ENCODE measurements at places on chromosomes 7 and 10.
A peak's percentile ranks its signal among the peaks of the same experiment; 100 is the strongest.

GRCh38 chr7:126362746-126363145, 890.0 kb downstream of the GRM8 start:
- no peaks in the 10 kb centered on the region for H3K27me3 ChIP-seq
- H3K36me3 ChIP-seq = no peaks in the 10 kb centered on the region
- no peak for DNase-seq
- H3K4me3 ChIP-seq = no peak overlapping the region
- no peaks in the 10 kb centered on the region for H3K4me1 ChIP-seq

DNA sequence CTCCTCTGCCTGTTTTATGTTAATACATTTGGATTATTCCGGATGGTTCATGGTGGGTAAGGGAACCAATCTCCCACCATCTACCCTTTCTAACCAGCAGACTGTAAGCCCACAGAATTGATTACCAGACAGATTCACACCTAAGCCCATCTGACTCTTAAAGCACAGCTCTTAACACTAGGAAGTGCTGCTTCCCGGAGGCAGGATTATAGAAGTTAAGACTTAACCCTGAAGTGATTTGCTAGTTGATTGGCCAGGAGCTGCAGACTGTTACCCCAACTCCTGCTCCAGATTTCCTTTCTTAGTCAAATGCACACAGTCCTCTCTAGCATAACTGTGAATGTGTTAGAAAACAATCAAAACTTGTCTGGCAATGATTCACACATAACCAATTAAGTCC, 221.7 kb downstream of the CDK14 start:
- H3K36me3 ChIP-seq = peaks cover 55% of the 10 kb centered on the region
- peaks cover 48% of the 10 kb centered on the region for H3K4me1 ChIP-seq
- H3K27me3 ChIP-seq = no peaks in the 10 kb centered on the region
- DNase-seq = no peak
- H3K4me3 ChIP-seq = no peak overlapping the region

DNA sequence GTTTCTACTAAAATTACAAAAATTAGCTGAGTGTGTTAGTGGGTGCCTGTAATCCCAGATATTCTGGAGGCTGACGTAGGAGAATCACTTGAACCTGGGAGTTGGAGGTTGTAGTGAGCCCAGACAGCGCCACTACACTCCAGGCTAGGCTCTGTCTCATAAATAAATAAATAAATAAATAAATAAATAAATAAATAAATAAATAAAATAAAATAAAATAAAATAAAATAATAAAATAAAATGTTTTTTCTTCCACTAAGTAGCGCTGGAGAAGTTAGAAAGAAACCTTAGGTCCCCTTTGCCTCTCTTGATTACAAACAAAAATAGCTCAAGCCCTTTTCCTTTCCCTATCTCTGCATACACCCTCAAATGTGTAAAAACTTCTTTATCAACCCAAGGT, 525.9 kb downstream of the IPMK start:
- no peaks in the 10 kb centered on the region for H3K27me3 ChIP-seq
- H3K27ac ChIP-seq = no peak overlapping the region
- H3K4me1 ChIP-seq = no peaks in the 10 kb centered on the region
- no peak overlapping the region for H3K4me3 ChIP-seq

DNA sequence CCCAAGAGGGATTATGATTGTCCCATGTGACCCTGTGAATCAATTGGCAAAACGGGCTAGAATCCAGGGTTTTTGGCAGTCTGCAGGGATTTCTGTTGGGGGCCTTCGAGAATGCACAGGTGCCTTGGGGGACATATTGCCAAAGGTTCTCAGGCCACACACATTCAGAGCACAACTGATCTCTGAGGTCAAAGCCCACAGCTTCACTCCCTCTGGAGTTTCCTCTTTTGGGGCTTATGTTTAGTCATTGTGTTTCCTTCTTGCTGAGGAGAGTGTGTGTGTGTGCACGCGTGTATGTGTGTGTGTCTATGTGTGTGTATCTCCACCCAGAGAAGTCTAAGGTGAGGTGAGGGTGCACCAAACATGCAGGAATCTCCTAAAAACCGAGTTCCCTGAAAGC, 8.8 kb downstream of the PPIF start:
- H3K4me3 ChIP-seq = no peak overlapping the region
- H3K27ac ChIP-seq = peak overlapping the region; percentile 47
- DNase-seq = peak; percentile 32
- H3K27me3 ChIP-seq = no peaks in the 10 kb centered on the region

DNA sequence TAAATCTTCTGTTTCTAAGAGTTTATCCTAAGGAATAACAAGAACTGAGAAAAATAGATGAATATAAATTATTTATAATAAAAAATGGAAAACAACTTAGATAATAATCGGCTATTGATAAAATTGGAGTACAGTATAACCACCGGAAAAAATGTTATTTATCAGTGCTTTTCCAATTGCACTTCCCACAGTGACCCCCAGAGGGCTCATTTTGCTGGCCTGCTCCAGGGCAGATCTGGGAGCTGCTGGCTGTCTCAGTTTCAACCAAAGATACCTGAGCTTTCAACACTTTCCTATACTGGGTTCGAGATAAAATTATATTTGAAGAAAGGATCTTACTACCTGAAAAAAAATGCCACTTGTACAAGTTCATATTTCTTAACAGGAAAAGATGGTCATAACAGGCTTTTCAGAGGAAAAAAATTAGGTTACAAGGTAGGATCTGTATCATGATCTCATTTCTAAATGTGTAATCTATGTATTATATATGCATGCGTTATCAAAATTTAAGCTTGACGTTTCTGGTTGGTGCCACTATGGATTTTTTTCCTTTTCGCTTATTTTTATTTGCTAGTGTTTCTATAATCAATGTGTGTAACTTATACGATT, 165.7 kb downstream of the NPSR1 start:
- no peak overlapping the region for H3K4me3 ChIP-seq
- no peak overlapping the region for H3K27ac ChIP-seq
- no peaks in the 10 kb centered on the region for H3K27me3 ChIP-seq
- no peaks in the 10 kb centered on the region for H3K36me3 ChIP-seq
- no peak for DNase-seq
- no peaks in the 10 kb centered on the region for H3K4me1 ChIP-seq

DNA sequence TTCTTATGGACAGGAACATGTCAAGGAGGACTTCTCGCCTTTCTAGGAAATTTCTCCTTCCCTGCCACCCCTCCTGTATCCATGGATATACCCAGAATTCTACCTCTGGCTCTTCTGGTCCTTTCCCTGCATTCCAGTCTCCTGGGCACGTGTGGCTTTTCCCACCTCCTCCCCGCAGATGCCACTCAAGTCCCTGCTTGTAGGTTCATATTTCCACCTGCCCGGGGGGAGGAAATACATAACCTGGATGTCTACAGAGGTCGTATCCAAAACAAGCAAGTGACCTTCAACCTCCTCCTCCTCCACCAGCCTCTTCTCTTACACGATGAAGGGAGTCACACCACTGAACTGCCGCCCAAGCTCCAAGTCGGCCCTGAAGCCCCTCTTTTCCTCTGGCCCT, 20.7 kb downstream of the FGFR2 start:
- H3K4me1 ChIP-seq = no peaks in the 10 kb centered on the region
- no peak overlapping the region for H3K4me3 ChIP-seq

Measured in stimulated activated naive B cell treated with anti-CD40 and anti-IgM and Interleukin-4, amounts not matched to agents 10 μg/mL and 1 μg/mL and 100 μg/mL, for 72 hours (primary cell).